ENCODE measurements at places on chromosomes 7 and 10. TPM values are rescaled to one million over a fixed set of nuclear protein-coding genes. Genes with fewer than 3 reads are reported as not detected.

The RAB11FIP2 gene
- total RNA-seq = 6.0 TPM

The MRC1 gene
- 0.07 TPM for total RNA-seq

The MNX1 gene
- 0.33 TPM for total RNA-seq

The PDLIM1 gene
- 202 TPM for total RNA-seq

The ZPBP gene
- not detected for total RNA-seq

The GATA3 gene
- total RNA-seq = 43.6 TPM

The ITGB8 gene
- total RNA-seq = 19.4 TPM

The KCNMA1 gene
- 0.68 TPM for total RNA-seq

The GRM3 gene
- not detected for total RNA-seq

The SNX8 gene
- 73.9 TPM for total RNA-seq

The HECW1 gene
- total RNA-seq = 0.48 TPM

The ASB4 gene
- total RNA-seq = not detected

The PSD gene
- total RNA-seq = 2.3 TPM

The FEZF1 gene
- not detected for total RNA-seq

The MOSPD3 gene
- 38.8 TPM for total RNA-seq

The SPDYE8 gene
- not detected for total RNA-seq

The CCDC172 gene
- total RNA-seq = not detected

The ASB15 gene
- not detected for total RNA-seq

The MMRN2 gene
- 12.1 TPM for total RNA-seq

The SPDYE2B gene
- not detected for total RNA-seq

The NKX1-2 gene
- total RNA-seq = 2.9 TPM

The MIOS gene
- total RNA-seq = 42.0 TPM

The FAM24A gene
- total RNA-seq = not detected

The ADIRF gene
- 72.8 TPM for total RNA-seq

The ANKIB1 gene
- 116 TPM for total RNA-seq

The GIMAP5 gene
- total RNA-seq = not detected

The C10orf143 gene
- total RNA-seq = 2.8 TPM

The AP4M1 gene
- 26.2 TPM for total RNA-seq

The CLRN3 gene
- total RNA-seq = not detected

The GRID1 gene
- total RNA-seq = not detected

The IKZF1 gene
- not detected for total RNA-seq

The SPDYE16 gene
- not detected for total RNA-seq

The TMEM270 gene
- total RNA-seq = 0.72 TPM

The INA gene
- 20.9 TPM for total RNA-seq

The GIMAP7 gene
- not detected for total RNA-seq

The EPHA1 gene
- 39.3 TPM for total RNA-seq

The PNLIPRP3 gene
- total RNA-seq = not detected

The BICC1 gene
- not detected for total RNA-seq

The TAS2R4 gene
- 0.65 TPM for total RNA-seq

The TMEM176A gene
- total RNA-seq = not detected

The TMEM26 gene
- not detected for total RNA-seq

The MSS51 gene
- 3.3 TPM for total RNA-seq

The PON3 gene
- total RNA-seq = 1.5 TPM

The PRTFDC1 gene
- 12.3 TPM for total RNA-seq

The PRR15 gene
- 64.9 TPM for total RNA-seq

The ADAM12 gene
- total RNA-seq = 16.8 TPM
